ENCODE measurements at places on chromosomes 12 and 14.
A peak's percentile ranks its signal among the peaks of the same experiment; 100 is the strongest.

DNA sequence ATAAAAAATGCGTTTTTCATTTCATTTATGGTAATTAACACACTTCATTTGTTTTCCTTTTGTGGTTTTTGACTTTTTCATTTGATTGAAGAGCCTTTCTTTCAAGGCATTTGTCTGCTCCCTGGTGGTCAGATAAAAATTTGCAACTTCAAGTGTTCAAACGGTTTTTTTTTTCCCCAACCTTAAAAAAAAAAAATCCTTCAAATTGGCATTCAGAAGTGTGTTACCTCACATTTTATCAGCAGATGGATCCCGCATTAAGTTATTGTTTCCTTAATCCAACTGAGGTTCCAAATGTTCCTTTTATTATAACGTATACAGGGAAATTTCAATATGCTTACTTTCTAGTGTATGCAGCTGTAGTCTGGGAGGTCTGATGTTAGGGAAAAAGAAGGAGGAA is 47.2 kb downstream of the MYF5 start:
- DNase-seq = no peak

DNA sequence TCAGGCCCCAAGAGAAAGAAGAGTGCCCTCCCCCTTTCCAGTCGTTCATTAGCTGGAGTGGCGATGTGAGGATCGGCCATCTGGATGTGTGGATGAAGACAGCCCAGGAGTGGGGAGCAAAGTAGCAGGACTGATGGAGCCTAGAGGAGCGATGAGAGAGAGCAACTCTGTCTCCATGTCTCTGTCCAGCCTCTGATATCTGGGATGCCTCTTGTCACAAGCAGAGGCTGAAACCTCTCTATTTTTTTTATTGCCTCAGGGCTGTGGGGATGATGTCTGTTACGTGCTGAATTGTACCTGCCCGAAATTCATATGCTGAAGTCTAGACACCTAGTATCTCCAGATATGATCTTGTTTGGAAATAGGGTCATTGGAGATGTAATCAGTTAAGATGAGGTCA is 2.7 kb downstream of the SERPINA11 start:
- DNase-seq = no peak

- DNase-seq = no peak
Measured at GRCh38 chr14:63543826-63544406, 739 bp upstream of the PPP2R5E start.

DNA sequence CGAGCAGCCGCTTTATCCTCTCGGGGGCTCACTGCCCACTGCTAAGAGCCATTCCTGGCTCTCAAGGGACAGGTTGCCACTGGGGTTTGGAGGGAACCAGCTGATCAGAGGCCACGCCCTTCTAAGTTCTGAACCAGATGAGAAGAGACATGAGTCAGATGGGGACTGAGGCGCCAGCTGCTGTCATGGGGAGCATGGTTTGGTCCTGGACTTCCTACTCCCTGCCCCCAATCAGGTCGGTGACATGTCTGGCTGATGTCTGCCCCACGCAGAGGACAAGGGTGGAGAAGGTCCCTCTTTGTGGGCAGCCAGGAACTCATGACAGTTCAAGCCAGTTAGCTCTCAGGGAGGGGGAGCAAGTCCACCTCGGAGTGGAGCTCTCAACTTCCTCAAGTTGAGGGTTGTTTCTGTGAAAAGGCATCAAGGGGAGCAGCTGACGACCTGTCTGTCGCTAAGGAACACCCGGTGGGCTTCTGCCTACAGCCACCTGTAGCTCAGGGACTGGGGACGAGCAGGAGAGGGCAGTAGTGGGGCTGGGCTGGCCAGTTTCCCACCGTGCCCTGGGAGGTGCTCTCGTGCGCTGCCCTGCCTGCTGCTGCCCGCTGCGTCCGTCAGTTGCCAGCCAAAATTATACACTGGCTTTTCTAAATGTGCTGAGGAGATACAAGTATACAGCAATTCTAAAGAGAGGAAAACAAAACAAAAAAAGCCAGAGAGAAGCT is 20.5 kb downstream of the PSMC1 start:
- no peak for DNase-seq

DNA sequence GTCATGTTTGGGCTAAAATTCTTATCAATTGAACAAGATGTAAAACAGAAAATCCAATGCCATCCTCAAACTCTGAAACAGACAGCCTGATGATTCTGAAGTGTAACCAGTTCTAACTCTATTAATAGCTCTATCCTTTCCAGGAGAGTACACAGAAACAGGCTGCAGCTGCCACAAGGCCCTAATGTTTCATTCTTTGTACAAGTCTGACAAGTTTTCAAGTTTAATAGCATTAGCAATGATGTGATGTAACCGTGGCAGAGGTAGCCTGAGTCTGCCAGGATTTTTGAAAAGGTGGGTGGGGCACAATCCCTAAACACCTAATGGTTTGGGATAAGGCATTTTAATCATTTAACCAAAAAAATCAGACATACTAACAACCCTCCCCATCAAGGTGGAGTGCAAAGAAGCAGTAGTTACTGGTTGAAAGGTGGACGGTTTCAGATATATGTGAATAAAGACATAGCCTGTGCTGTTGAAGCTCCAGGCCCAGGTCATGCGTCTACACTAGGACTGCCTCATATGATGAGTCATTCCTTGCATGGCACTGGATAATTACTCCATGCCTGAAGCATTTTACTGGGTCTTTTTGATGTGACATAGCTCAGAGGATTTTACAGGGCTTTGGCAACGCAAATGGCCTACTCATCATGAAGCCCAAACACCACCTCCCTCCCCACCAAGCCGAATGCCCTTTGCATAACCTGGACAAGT is 145.1 kb upstream of the GRIP1 start:
- no peak for DNase-seq

GRCh38 chr12:124713041-124713435 is 145.6 kb upstream of the NCOR2 start:
- DNase-seq = no peak

- peak; percentile 18 for DNase-seq
Measured at GRCh38 chr12:131603939-131604795, 106.7 kb upstream of the SFSWAP start.

DNA sequence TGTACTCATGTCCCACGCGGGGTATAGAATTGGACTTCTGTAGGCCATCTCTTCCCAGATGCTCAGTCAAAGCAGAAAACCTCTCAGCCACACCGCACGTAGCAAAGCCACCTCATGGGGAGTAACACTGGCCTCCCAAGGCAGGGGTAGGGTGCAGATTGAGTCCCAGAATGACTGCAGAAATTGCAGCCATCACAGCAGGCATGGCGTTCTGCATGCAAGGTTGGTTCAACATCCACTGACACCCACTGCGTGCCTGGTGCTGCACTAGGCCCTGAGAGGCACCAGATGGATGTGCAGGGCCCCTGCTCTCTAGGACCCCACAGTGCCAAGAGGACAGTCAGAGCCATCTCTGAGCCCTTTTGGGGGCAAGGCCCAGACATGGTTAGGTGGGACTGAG is 39.9 kb downstream of the RAB35 start:
- DNase-seq = no peak

DNA sequence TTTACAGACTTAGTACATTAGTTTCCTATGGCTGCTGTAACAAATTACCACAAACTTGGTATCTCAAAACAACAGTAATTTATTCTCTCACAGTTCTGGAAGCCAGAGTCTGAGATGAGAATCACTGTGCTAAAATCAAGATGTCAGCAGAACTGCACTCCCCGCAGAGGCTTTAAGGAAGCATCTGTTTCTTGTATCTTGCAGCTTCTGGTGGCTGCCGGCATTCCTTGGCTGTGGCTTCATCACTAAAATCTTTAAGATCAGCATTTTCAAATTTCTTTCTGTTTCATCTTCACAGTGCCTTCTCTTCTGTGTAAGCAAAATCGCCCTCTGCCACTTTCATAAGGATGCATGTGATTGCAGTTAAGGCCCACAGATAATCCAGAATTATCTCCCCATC is 9.4 kb downstream of the STON2 start:
- DNase-seq = no peak

DNA sequence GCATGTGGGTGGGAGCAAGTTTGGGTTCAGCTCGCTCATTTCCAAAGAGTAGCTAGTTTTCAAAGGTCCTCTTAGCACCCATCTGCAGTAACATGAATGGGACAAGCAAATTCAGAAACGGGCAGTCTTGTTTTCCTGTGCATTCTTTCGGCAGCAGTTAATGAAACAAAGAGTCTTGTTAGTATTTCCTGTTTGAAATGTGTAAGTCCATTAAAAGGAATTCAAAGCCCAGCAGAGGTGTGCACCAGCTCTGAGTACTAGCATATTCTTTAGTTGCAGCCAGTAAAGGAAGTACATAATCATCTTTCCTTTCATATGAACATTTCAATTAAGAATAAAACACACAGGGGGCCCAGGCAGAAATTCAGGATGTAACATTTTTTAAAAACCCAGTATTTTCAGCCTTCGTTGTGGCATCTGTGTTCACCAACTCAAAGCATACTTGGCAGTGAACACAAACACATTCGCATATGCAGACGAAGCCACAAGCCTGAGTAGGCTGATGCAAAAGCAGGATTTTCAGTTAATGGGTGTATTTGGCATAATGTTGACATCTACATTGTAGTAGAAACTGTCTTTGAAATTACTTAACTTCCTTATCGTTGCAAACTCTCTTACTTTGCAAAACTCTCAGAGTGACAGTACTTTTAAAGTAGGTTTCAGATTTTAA is 570.0 kb upstream of the FLRT2 start:
- DNase-seq = no peak

GRCh38 chr12:114982760-114983159 is 298.8 kb upstream of the TBX3 start:
- no peak for DNase-seq

- no peak for DNase-seq
Measured at GRCh38 chr12:51275088-51275487, 4.9 kb upstream of the SMAGP start.

DNA sequence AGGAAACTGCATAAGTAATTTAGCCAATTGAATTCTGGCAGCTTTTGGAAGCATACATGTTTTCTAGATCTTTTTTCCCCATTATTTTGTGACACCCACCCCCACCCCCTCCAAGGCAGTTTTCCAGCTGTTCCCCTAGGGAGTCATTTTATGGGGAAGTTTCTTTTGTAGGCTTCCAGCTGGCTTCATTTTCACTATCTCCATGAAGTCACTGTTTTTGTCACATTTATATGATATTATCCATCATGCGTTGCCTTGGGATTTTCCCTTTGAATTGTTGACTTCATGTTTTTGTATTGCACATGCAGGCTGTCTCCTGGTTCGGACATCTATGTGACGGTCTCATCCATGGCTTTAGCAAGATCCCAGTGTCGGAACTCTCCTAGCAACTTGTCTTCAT is 233.6 kb upstream of the RGS6 start:
- DNase-seq = no peak

DNA sequence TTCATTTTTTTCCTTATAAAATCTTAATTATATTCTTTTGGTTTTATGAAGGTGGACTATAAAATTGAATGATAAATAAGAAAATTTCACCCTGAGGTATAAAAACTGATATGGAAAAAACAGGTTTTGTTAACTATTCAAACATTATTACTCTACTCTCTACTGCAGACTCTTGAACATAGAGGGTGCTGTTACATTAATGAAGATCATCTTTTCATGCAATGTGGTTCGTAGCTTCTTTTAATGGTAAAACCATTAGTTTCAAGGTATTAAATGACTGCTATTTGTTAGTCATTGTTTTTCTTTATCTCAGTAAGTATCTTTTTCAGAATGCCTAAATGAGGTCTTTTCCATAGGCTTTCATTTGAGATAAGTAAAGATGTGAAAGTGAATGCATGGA is 510.4 kb downstream of the SLC16A7 start:
- DNase-seq = no peak

DNA sequence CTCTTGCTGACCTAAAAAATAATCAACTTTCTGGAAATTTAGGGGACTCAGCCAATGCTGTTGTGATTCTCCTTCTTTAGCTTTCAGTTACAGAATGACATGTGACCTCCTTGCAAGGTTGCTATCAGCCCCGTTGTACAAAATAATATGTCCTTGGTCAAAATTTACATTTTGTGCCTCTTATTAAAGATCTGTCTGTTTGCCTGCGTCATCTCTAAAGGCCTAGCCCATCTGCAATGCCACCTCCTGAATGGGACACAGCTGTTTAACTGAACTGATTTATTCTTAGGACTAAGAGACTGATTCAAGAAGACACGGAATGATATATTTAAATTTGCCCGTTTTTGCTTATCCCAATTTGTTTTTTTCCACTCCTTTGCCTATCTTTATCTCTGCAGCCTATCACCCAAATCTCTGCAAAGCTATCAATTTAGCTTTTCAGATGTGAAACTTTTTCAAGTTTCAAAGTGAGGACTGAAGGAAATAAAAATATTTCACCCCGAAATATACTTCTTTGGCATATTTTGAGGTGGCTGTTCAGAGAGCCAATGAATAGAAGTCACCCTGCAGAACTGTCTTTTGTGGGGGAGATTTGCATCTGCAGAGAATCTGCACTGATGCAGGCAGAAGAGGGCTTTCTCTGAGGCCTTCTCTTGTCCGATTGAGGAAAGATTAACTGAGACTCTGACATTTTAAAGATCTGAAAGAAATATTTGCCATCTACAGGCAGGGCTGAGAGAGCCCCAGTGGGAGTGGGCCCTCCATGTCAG is 126.0 kb downstream of the VEZT start:
- no peak for DNase-seq

- DNase-seq = no peak
Measured at GRCh38 chr12:50636505-50636904, 127.4 kb upstream of the ATF1 start.

DNA sequence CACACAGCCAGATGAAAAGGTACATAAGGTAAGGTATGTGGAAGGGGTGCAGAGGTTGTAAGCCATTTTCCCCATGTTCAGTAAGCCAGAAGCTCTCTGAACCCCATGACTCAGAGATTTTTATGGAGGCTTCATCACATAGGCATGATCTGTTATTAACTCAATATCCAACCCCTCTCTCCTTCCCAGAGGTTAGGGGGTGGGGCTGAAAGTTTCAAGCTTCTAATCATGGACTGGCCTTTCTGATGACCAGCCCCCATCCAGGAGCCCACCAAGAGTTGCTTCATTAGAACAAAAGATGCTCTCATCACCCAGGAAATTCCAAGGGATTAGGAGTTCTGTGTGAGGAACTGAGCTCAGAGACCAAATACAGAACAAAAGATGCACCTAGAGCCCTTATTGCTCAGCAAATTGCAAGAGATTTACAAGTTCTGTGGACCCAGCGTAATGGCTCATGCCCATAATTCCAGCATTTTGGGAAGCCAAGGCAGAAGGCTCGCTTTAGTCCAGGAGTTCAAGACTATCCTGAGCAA is 103.2 kb upstream of the DAAM1 start:
- no peak for DNase-seq

GRCh38 chr12:99131751-99132199 is 486.7 kb downstream of the APAF1 start:
- DNase-seq = no peak

DNA sequence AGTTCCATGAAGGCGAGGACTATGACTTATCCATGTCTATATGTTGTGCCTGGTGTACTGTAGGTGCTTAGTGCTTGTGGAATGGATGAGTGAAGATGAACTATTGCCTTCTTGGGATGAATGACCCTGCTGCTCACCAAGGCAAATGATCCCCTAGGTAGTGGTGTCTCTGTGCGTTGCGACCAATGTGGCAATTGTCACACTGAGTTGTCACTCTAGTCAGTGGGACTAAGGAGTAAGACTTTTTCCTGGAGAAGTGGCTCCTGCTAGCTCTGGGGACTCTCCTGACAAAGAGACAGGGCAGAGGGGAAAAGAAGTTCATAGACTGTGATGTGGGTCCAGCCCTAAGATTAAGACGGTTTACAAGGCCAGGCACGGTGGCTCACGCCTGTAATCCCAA is 3.4 kb upstream of the ACVR1B start:
- no peak for DNase-seq

- no peak for DNase-seq
Measured at GRCh38 chr12:26100666-26101349, 24.0 kb downstream of the BHLHE41 start.
